ENCODE measurements at places on chromosomes 5 and 9.
A peak's percentile ranks its signal among the peaks of the same experiment; 100 is the strongest.

GRCh38 chr5:84885485-84886258 is 501.0 kb upstream of the EDIL3 start:
- DNase-seq, result no peak

- no peak for DNase-seq
These were observed 30.0 kb downstream of the ROPN1L start for GRCh38 chr5:10471677-10472076.

- DNase-seq, result no peak
These were observed 114.1 kb upstream of the LPCAT1 start for GRCh38 chr5:1637639-1638481.

GRCh38 chr5:176485176-176485575 is 37.0 kb downstream of the FAF2 start:
- DNase-seq, result no peak

- DNase-seq, result no peak
These were observed 544.1 kb downstream of the RAB3C start for GRCh38 chr5:59126708-59127573.

GRCh38 chr5:81207009-81207408 is 26.1 kb upstream of the CKMT2 start:
- no peak for DNase-seq

- DNase-seq, result peak; percentile 59
These were observed 112.7 kb downstream of the NR6A1 start for GRCh38 chr9:124658165-124659017.

- DNase-seq, result no peak
These were observed 19.0 kb downstream of the SPDL1 start for GRCh38 chr5:169602535-169602934.

- DNase-seq, result no peak
These were observed 27.4 kb downstream of the BARHL1 start for GRCh38 chr9:132609829-132610228.

DNA sequence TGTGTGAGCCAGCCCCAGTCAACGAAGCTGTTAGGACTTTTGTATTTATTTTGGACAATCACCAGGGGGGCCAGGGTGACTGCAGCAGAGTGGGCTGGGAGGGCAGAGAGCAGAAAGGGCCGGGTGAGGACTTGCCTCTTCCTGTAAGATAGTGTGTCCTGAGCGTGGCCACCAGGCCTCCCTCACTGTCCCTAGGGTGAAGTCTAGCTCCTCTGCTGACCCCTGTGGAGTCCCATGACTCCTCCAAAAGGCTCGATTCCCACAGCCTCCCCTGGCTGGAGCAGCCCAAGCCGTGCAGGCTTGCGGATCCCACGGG is 147.8 kb downstream of the RXRA start:
- no peak for DNase-seq

DNA sequence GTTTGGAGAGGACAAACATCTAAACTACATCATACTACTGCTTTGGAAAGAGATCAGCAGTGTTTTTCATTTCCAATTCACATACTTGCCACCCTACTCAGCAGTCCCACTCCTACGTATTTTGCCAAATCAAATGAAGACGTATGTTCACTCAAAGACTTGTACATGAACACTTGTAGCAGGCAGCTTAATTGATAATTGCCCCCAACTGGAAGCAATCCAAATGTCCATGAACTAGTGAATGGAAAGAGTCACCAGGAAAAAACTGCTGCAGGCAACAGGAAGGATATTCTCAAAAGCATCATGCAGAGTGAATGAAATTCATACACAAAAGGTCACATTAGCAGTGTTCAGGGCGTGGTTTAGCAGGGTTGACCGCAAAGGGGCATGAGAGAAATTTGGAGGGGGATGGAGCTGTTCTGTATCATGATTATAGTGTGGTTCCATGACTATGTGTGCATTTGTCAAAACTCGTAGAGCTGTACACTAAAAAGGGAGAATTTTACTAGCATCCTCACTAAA is 38.8 kb downstream of the PAEP start:
- DNase-seq, result no peak

DNA sequence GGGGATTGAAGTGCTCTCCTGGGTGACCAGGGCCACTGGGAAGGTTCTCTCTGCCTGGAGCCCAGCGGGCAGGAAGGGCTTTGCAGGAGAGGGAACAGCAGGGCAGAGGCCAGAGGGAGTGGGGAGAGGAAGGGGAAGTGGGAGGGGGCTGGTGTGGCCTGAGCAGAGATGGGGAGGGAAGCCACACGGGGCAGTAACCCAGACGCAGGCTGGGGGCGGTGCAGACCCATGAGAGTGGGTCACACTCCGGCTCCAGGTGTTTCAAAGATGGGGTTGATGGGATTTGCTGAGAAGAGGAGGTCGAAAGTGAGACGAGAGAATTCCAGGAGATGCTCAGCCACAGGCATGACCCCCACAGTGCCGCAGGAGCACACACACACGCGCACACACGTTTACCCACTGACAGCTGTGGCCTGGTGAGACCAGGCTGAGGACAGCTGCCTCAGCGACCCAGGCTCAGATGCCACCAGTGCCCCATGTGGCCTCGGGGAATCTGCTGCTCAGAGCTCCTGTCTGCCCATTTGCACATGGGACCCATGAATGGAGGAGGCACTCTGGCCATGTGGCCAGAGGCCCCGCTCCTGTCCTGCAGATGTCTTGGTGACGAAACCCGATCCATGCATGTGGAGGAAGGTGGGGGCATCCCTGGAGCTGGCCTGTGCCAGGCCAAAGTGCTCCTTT is 32.7 kb upstream of the FCN2 start:
- DNase-seq, result no peak

DNA sequence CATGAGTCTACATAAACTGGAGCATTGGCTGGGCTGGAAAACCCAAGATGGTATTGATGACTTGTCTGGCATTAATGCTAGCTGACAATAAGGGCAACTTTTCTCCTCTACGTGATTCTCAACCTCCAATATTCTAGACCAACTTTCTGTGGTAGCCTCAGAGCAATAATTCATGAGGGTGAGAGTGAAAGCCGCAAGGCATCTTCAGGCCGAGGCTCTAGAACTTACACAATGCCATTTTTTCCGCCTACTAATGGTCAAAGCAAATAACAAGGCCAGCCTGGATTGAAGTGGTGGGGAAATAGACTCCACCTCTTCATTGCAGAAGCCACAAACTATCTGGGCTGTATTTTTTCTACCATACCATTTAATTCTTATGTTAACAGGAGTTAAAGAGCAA is 267.4 kb downstream of the GABRG2 start:
- DNase-seq, result no peak

- no peak for DNase-seq
These were observed 103.7 kb downstream of the EHMT1 start for GRCh38 chr9:137722481-137722880.

- DNase-seq, result no peak
These were observed 88.7 kb upstream of the PHF24 start for GRCh38 chr9:34869390-34869789.

- DNase-seq, result no peak
These were observed 37.4 kb upstream of the ZNF608 start for GRCh38 chr5:124783794-124784193.

DNA sequence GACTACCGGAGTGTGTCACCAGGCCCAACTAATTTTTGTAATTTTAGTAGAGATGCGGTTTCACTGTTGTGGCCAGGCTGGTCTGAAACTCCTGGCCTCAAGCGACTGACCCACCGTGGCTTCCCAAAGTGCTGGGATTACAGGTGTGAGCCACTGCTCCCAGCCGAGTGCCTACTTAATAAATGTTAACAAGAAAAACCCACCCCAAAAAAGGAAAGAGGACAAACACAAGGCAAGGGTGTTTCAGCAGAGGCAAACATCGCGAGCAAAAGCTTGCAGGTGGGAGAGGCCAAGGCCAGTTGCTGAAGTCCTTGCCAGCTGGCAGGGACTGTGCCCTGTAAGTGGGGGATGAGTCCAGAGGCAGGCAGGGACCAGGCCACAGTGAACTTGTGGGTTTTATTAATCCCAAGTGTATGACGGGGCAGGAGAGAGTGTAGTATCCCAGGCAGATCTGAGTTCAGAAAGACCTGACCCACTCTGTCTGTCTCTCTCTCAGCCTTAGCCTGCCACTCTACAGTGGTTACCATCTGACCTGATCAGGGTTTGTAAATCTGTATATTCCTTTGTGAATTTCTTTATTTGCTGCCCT is 6.4 kb upstream of the FPGS start:
- DNase-seq, result no peak

DNA sequence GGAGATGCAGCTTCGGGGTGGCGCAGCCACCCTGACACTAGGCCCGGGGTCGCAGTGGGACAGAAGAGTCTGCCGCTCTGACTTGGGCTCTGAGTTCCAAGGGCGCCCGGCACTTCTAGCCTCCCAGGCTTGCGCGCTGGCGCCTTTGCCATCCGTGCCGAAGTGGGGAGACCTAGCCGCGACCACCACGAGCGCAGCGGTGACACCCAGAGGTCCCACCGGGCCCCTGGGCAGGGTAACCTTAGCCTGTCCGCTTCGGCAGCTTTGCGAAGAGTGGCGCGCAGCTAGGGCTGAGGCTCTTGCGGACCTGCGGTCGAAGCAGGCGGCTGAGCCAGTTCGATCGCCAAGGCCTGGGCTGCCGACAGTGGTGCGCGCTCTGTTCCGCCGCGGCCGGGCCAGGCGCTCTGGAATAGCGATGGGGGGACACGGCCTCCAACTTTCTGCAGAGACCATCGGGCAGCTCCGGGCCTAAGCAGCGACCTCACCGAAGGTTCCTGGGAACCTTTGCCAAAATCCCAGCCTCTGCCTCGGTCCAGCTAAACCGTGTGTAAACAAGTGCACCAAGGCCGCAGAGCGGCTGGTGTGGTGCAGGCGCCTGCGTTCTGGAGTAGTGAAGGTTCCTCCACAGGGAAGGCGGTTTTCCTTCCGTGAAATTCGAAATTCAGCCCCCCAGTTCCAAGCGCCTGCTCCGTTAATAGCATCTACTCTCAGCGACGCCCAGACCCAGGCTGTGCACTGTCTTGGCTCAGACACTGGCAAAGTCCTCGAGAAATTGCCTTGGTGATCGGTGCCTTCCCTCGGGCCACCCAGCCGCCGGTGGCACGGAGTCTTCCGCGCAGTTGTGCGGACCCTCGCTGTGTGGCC is 7.4 kb downstream of the TLX3 start:
- no peak for DNase-seq

- DNase-seq, result no peak
These were observed 71.0 kb downstream of the LRRC70 start for GRCh38 chr5:62649476-62650113.

- DNase-seq, result no peak
These were observed at the start of gene F2RL2 for GRCh38 chr5:76622973-76623596. Gene F2RL2, minus strand, starts transcription at chr5:76623403. Its CDS starts 173 bp downstream, at chr5:76623230.
